GM12864 (cell line): ENCODE measurements at places on chromosomes 13 and 19.
A peak's percentile ranks its signal among the peaks of the same experiment; 100 is the strongest.

- DNase-seq: no peak
Measured at GRCh38 chr13:24887759-24888158, 123.8 kb downstream of the RNF17 start.

GRCh38 chr19:6849876-6850275 is 37.5 kb upstream of the ADGRE1 start:
- DNase-seq: no peak

GRCh38 chr13:80342471-80343371 is 1.8 kb upstream of the SPRY2 start:
- no peak for DNase-seq

DNA sequence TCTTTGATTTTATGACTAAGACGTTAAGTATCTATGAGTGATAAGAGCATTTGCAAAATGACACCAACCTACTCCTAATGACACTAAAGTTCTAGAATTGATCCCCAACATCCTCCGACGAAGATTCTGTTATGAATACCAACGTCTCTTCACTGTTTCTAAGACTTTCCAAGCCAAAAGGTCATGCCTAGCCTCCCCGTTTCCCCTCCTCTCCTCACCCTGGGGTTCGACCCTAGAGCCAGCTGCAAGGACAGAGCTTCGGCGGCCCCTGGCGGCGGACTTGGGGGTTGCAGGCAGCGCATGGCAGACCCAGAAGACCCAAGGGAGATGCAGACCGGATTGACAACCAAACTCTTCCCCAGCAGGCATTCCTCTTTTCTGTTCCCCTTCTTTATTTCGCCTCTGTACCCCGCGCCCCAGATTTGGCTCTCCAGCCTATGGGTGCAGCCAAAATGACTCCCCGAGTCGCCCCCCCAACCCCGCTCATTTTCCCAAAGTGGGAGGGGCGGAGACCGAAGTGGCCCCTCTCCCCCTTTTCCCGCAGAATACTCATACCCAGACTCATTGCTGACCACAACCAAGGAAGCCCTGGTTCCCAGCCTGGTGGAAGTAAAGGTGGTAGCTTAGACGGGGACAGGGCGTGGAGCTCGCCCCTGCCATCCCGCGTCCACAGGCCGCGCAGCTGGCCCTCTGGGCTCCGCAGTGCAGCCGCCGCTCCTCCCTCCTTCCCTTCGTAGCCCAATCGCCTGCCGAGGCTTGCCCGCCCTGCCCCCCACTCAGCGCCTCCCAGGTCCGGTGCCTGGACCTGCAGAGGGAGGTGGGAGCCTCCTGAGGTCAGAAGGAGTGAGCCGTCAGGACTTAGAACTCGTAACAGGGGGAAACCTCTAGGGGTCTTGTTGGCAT is 4.1 kb upstream of the EML2 start:
- peak; percentile 71 for DNase-seq

GRCh38 chr13:85108356-85108755 is 690.9 kb downstream of the SLITRK6 start:
- no peak for DNase-seq

GRCh38 chr19:44891016-44891882 is at the start of gene TOMM40:
Gene TOMM40, plus strand, starts transcription at chr19:44891254. Its CDS starts 162 bp downstream, at chr19:44891416.
- DNase-seq: peak; percentile 99

- no peak for DNase-seq
Measured at GRCh38 chr13:95643936-95644598, 439 bp downstream of the DZIP1 start.

DNA sequence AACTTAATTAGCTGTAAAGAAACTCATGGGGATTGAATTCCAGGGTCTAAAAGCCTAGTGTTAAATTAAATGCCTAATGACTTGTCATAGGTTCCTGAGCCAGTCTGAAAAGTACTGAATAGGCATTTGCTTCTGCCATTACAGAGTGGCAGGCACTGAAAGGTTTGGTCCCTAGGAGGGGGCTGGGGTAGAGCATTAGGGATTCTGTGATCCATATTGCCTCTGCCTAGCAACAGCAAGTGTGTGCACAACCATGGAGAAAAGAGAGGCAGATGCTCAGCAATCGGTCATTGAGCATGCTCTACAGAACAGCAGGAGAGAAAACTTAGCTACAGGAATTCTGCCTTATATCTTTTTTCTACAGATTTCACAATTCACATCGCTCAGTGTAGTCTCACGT is 133.5 kb downstream of the TRPC4 start:
- DNase-seq: no peak

- DNase-seq: no peak
Measured at GRCh38 chr13:44471686-44472085, 98.1 kb downstream of the SERP2 start.

DNA sequence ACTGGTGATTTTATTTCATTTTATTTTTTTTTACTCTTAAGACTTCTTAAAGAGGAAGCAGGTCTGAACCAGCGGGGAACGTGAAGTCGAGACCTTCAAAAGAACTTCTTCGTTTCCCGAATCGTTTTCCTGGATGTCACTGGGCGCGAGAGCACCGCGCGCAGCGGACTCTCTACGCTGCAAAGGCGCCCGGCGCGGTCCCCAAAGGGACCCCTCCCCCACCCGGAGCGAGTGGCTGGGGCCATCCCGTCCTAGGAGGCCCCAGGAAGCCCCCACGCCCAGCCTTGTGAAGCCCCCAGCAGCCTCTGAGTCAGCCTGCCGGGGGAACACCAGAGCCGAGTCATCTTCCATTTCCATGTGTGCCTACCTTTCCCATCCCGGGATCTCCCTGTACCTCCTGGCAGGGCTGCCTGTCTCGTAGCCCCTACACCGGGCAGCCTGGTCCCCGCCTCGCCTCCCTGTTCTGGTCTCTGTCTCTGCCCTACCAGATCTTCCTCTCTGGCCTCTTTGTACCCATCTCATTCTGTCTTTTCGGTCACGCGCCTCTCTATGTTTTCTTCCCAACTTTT is 608 bp downstream of the CD70 start:
- DNase-seq: no peak
